ENCODE measurements at places on chromosomes 2 and 18. TPM values are rescaled to one million over a fixed set of nuclear protein-coding genes. Genes with fewer than 3 reads are reported as not detected.

TLX2 gene
- not detected for total RNA-seq

CHRND gene
- not detected for total RNA-seq

TMEM163 gene
- total RNA-seq = 6.6 TPM

TUBA4B gene
- total RNA-seq = not detected

LIMS4 gene
- total RNA-seq = 19.5 TPM

C2orf92 gene
- 1.2 TPM for total RNA-seq

CFC1 gene
- not detected for total RNA-seq

SNORC gene
- 0.38 TPM for total RNA-seq

CSRNP3 gene
- not detected for total RNA-seq

PSMA8 gene
- total RNA-seq = not detected

All from endothelial cell of coronary artery (primary cell).